ENCODE measurements at places on chromosomes 1 and 21. TPM values are rescaled to one million over a fixed set of nuclear protein-coding genes. Genes with fewer than 3 reads are reported as not detected.

DNA sequence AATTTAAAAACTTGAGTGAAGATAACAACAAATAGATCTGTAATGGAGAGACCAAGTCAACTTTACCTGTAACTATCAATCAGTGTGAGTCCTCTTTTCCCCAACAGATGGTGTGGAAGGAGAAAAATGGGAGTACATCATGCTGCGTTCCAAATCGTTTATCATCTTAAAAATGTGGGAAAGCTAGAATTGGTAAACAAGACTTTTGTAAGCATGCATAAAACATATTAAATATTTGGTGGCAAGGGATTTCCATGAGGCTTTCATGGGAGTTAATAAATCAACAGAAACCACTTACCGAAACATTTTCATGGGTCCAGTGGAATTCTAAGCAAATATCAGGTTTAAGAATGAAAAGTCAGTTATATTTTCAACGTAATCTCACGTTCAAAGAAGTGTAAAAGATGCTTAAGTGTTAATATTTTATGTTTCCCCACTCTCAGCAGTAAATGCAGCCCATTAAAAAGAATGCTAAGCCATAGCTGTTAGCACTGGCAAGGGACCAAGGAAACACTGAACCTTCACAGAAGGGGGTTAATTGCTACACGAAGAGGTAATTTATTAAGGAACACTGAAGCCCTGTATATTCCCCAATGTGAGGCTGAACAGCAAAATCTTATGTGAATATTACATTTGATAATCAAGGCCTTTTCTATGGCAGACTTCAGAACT is 117.0 kb downstream of the ZC3H11B start:
- no peak for DNase-seq

GRCh38 chr1:205162301-205162700 is 40.5 kb upstream of the RBBP5 start:
- no peak for DNase-seq

- no peak for DNase-seq
Measured at GRCh38 chr21:27769763-27770162, 802.9 kb upstream of the ADAMTS5 start.

DNA sequence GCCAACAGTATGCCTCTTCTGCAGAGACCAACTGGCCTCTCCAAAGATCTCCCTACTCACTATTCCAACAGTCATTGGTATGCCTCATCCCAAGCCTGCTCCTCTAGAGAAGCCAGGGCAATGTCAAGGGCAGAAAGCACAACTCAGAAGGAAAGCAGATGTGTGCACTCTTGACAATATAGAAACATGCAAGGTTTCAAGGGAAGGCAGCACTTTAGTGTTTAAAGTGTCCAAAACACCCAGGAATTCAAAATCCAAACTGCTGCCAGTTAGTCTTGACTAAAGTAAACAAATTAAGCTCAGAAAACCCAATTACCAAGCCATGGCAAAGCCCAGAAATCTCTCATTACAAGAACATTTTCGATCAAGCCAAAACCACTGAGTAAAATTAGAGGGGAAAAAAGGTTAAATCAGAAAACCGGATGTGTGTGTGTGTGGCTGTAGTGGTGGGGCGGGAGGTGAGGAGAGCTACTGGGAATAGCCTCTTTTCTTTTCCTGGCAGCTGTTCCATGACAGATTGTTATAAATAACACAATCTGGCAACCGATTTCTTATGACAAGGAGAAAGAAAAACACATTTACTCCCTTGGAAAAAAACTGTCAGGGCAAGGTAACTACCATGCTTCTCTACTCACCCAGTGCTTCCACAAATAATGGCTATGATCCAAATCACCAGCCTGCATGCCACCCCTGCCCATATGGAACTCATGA is 39.2 kb downstream of the EIF2B3 start:
- no peak for DNase-seq

DNA sequence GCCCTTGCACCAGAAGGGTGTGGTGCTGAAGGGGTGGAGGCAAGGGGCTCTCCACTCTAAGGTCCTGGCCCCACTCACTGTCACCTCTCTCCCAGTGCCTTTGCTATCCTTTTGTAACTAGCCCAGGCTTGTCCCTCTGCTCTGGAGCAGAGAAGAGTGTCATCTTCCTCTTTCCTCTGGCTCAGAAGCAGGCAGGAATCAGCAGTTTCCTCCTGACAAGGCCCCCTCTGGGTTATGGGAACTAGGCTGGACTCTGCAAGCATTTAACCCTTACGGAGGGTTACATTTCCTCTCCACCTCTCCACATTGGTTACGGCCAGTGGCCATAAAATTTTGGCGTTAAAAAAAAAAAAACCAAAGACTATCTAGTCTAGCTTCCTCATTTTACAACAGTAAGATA is 30.4 kb downstream of the PLXNA2 start:
- no peak for DNase-seq

- no peak for DNase-seq
Measured at GRCh38 chr1:204465546-204466415, 28.8 kb downstream of the PIK3C2B start.

- no peak for DNase-seq
Measured at GRCh38 chr1:67731322-67731721, 46.3 kb downstream of the GADD45A start.

DNA sequence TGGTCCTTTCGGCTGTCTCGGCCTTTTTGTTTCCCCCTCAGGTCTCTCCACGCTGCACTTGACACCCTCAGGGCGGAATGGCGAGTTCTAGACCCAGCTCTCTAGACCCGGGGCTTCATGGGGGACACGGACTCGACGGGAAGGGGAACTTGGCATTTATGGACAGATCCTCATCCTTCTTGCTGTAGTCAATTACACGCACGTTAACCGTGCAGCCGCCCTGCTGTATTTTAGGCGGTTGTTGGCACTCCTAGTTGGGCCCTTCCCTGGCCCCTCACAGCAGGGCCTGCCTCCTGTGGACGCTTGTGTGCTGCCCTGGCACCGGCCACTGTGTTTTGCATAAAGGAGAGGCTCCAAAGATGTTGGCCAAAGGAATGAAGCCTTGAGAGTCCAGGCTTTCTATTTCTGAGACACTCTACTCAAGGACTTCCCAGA is 558 bp upstream of the BTG3 start:
- peak; percentile 87 for DNase-seq

DNA sequence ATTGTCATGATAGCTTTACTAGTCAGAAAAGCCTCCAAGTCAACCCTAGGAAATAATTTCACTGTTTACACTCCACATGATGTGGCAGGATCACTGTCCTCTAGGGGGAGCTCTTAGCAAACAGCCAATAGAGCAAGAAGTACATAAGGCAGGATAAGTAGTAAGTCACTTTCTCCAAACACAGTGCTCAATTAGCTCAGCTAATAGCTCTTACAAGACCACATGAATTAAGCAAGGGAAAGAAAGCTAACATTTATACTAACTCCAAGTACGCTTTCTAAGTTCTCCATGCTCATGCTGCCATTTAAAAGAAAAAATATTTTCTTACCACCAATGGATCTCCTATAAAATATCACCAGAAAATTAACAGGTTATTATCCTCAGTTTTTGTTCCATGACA is 66.9 kb upstream of the LRIF1 start:
- no peak for DNase-seq

DNA sequence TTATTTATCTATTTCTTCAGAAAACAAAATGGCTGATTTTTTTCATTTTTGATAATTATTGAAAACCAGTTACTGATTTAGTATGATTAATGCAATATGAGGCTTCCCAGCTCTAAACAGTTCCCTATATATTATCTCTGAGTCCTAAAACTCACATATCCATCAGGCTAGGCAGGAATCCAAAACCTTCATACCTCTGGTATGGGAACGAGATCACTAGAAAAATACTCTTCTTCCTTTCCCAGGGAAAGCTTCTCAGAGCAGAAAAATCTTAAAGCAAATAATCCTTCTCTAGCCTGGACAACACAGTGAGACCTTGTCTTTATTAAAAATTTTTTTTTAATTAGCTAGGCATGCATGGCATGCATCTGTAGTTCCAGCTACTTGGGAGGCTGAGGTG is 42.5 kb downstream of the KDM5B start:
- no peak for DNase-seq

GRCh38 chr1:185663771-185664296 is 70.4 kb upstream of the HMCN1 start:
- no peak for DNase-seq

GRCh38 chr1:209809611-209810010 is 3.7 kb upstream of the IRF6 start:
- DNase-seq, result no peak

- peak; percentile 59 for DNase-seq
Measured at GRCh38 chr1:1058088-1058905, 15.8 kb downstream of the RNF223 start.

DNA sequence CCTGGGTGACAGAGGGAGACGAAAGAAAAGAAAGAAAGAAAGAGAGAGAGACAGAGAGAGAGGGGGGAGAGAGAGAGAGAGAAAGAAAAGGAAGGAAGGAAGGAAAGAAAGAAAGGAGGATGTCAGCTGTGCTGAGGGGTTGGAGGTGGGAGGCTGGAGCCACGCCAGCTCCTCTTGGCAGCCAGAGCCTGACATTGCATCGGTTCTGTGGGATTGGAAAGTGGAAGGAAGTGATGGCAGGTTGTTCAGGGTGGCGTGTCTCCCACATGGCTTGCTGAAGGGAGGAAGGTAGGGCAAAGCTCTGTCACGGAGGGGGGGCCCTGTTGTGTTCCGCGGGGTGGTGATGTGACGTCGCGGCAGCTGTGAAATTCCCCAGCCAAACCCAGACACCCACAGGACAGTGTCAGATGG is 30.7 kb downstream of the EIF2D start:
- DNase-seq, result peak; percentile 82

The ANKRD65 gene
- 43.4 TPM for total RNA-seq

The LYPD8 gene
- total RNA-seq, result not detected

The TRIM45 gene
- 2.8 TPM for total RNA-seq

The POU2F1 gene
- total RNA-seq, result 14.3 TPM

All from upper lobe of left lung (tissue), 6 donors.